ENCODE measurements at places on chromosomes 1 and 21. TPM values are rescaled to one million over a fixed set of nuclear protein-coding genes. Genes with fewer than 3 reads are reported as not detected.

DNA sequence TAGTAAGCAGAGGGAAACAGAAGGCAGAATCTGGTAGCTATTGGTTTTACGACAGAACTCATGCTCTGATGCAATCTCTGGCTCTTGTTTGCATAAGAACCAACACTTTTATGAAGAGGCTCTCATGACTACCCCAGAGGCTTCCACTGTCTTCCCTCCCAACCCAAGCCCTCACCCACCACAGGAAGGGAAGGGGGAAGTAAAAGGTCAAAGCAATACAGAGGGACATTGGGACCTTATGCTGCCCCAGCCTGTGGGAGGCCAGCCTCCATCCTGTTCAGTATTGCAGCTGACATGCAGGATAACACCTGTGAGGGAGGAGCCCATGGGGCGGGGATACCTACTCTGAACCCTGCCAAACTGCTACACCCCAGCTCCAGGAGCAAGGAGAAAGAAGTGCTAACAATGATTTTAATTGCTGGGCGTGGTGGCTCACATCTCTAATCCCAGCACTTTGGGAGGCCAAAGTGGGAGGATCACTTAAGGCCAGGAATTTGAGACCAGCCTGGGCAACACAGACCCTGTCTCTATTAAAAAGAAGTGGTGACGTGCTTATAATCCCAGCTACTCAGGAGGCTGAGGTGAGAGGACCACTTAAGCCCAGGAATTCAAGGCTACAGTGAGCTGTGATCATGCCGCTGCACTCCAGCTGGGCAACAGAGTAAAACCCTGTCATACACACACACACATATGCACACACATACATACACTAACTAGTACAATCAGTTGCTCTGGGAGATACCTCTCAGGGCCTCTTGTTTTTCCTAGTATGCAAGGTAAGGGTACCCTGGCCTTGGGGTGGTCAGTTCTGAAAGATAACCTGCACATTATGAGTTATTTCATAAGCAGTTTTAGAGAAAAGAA, 9.5 kb downstream of the MR1 start:
- no peak for DNase-seq

GRCh38 chr1:17080085-17080759, 26.4 kb upstream of the SDHB start:
- no peak for DNase-seq

DNA sequence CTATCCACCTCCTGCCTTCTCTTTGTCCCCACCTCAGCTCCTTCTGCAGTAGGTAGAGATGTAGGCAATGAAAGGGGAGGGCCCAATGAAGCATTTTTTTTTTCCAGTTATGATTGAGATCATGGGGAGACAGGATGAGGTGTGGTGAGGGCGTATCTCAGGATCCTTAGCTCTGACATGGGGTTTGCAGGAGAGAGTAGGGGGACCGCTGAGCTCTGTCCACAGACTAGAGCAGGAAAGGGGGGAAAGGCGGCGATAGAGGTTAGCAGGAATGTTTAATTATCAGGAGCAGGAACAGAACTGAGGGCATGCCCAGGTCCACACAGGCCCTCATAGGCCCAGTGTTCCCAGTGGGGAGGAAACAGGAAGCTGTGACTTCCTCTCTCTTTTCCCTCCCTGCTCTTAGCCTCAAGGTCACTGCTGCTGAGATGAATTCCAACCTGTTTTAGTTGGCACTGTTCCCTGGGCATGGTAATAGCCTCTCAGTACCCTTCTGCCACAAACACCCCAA, 901 bp upstream of the RXFP4 start:
- peak; percentile 36 for DNase-seq

Gene NUF2
- 26.1 TPM for total RNA-seq

DNA sequence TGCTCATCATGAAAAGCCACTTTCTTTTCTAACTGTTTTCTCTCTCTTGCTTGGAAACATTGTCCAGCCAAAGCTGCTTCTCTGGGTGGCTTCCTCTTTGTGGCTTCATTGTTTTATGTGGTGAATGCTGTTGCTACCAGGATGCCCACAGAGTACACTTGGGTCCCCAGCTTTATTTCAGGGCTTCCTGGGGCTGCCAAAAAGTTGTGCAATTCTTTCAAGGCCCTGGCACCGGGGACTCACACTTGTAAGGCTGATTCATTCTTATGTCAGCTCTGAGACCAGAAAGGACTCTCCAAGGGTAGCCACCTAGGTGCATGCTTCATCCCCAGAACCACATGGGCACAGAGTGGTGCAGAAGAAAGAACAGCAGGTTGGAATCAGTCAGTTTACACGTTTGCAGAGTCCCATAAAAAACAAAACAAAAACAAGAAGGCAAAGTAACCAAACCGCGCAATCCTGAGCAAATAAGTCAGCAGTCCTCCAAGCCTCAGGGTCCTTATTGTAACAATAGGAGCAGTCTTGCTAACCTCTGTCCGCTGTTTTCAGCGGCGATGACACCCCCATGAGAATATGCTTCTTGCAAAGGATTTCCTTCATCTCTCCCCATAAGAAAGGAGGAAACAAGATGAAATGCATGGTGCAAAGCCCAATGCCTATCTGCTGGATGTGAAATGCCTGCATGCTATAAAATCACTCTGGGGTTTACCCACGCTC, 89.9 kb upstream of the SSX2IP start:
- DNase-seq: no peak

GRCh38 chr21:37071561-37072273, 1.2 kb downstream of the PIGP start:
- DNase-seq: no peak

DNA sequence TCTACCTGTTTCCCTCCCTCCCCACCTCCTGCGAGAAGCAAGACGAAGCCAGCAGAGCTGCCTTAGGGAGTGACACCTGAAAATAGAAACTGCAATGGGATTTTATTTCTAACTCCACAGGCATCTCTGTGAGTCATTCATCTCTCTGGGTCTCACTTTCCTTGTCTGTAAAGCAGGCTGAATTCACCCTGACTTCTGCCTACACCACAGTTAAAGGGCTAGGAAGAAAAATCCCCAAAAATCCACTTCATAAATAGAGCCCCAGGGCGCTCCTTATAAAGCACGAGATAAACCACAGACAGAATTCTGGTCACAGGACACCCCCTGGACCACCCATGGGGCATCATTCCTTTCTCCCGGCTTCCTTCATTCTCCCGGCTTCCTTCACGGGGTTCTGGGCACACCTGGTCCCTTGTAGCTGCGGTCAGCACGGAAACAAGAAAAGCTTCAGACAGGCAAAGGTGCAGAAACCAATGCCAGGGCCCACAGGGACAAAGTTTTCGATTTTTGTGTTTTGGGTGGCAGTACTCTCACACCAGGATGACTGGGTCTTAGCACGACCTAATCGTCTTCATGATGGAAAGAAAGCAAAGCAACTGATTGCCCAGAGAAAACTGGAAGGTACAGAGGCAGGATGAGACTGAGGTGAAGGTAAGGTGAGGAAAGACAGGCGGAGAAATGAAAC, 2.8 kb upstream of the H6PD start:
- no peak for DNase-seq

DNA sequence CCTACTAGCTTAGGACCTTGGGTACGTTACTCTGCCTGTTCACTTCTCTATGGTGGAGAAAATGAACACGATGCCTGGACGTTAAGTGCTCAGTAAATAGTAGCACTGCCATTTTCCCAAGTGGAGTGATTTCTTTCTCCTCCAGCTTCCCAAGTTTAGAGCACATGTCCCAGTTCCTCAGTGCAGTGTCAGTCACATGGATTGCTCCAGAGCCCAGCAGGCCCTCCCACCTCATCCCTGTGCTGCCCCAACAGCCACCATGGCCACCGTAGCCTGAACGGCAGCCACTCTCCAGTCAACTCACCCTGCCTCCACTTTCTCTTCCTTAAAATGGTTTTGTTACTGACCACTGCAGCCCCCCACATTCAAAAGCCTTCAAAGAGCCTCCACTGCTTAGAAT, 8.5 kb downstream of the STMN1 start:
- DNase-seq: no peak

DNA sequence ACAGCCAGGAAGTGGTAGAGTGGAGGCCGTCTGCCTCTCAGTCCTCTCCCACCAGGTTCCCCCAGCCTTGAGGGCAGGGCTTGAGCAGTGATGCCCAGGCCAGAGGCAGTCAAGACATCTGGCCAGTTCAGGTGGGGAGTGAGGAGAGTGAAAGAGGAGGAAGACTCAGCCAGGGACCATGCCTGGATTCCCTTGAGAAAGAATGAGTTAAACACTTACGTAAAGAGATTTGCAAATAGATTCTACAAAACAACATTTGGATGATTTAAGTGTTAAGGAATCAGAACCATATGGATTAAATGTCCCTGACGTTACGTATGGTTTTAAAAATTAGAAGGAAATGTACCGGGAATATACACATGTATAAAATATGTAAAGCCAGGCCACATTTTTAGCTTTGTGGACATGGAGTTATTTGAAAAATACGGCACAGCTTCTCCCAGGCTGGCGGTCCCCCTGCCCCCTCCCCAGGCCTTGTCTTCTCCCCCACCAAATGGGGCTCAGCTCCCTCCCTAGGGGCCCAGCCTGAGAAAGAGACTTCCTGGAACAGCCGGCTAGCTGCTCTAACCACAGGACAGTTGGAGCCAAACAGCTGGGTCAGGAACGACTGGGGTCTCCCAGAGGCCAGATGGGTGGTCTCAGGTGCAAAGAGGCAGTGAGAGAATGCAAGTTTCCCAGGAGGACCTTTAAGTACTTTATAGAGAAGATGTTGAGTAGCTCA, 188.3 kb upstream of the EDN2 start:
- DNase-seq: no peak

- no peak for DNase-seq
Observed at GRCh38 chr1:168421399-168422004, 122.3 kb downstream of the XCL2 start.

Gene TLR5
- total RNA-seq: 0.21 TPM

- DNase-seq: no peak
Observed at GRCh38 chr1:95278173-95279006, 44.4 kb downstream of the RWDD3 start.

Gene FRRS1
- 1.2 TPM for total RNA-seq

- no peak for DNase-seq
Observed at GRCh38 chr1:114589122-114589521, 7.7 kb upstream of the BCAS2 start.

GRCh38 chr21:15809818-15810217, 80.0 kb downstream of the USP25 start:
- DNase-seq: no peak

DNA sequence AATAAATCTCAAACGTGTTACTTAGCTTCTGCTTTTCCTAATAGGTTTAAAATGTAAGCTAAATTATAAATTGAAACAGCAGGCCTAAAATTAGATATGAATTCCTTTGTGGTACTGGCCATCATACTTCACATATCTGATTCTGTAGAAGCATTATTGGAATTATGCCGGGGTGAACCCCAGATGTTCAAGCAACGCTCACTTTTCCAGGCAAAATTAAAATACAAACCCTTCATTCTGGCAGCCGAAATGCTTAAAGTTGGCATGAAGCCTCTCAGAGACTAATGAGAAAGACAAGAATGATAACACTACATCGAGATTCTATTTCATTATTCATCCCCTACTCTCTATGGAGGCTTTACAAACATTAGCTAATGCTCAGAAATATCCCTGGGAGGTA, 1352.7 kb upstream of the ADGRL2 start:
- no peak for DNase-seq

- no peak for DNase-seq
Observed at GRCh38 chr1:159010391-159010790, 684 bp downstream of the IFI16 start.

Gene UBXN10
- 0.05 TPM for total RNA-seq

DNA sequence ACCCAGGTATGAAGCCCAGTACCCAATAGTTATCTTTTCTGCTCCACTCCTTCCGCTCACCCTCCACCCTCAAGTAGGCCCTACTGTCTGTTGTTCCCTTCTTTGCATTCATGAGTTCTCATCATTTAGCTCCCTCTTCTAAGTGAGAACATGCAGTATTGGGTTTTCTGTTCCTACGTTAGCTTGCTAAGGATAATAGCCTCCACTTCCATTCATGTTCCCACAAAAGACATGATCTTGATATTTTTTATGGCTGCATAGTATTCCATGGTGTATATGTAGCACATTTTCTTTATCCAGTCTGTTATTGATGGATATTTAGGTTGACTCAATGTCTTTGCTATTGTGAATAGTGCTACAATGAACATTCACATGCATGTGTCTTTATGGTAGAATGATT, 2.8 kb upstream of the TP53BP2 start:
- no peak for DNase-seq

- no peak for DNase-seq
Observed at GRCh38 chr21:44874497-44875315, 1.2 kb upstream of the PTTG1IP start.

DNA sequence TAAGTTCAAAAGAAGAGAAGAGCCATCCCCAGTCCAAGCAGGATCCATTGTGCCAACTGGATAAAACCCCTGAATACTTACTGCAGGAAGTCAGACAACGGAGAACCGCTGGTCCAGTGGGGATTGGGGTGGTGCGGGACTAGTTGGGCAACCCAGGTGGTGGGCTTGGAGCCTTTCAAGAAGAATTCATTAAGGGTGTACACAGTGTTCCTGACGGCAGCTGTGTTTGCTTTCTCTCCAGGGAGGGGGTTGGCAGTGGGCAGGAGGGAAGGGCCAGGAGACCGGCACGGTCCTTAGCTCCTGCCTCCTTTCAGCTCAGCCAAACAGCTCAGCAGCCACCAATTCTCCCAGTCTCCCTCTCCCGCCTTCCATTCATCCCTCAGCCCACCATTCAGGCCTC, 7.1 kb upstream of the CDK18 start:
- no peak for DNase-seq

Gene RNF223
- 0.08 TPM for total RNA-seq

DNA sequence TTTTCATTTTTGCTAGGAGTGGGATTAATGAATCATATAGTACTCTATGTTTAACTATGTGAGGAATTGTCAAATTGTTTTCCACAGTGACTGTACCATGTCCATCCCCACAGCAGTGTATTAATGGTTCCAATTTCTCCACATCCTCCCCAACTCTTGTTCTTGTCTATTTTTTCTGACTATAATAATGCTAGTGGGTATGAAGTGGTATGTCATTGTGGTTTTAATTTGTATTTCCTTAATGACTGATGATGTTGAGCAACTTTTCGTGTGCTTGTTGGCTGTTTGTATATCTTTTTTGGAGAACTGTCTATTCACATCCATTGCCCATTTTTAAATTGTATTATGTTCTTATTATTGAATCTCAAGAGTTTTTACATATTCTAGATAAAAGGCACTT, 10.0 kb upstream of the KPRP start:
- DNase-seq: no peak

Gene PDE4DIP
- total RNA-seq: 13.6 TPM

GRCh38 chr1:108692724-108693655, 880 bp downstream of the PRPF38B start:
- DNase-seq: no peak

- DNase-seq: no peak
Observed at GRCh38 chr21:41989698-41990097, 20.5 kb downstream of the ZBTB21 start.

GRCh38 chr1:183830389-183830788, 25.5 kb downstream of the RGL1 start:
- DNase-seq: no peak

DNA sequence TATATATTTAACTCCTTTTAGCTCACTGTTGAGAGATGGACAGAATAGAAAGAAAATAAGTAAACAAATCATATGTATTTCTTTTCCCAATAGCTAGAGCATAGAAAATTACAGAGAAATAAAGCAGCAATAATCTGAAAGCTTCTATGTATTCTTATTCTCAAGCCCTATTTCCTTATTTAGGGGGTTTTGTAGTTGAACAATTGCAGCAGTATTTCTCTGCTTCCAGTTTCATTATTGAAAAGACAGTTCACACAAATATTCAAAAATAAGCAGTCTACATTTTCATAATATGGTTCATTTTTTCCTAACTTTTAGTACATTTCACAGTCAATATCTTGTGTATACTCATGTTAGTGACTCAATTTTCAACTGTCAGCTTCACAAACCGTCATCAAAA, 638.2 kb downstream of the MRPL39 start:
- DNase-seq: no peak

- DNase-seq: no peak
Observed at GRCh38 chr1:150718225-150718891, 2.3 kb downstream of the HORMAD1 start.

Data from Panc1 (cell line).